Caki2 (cell line): ENCODE measurements at places on chromosomes 1 and 21. TPM values are rescaled to one million over a fixed set of nuclear protein-coding genes. Genes with fewer than 3 reads are reported as not detected.

DNA sequence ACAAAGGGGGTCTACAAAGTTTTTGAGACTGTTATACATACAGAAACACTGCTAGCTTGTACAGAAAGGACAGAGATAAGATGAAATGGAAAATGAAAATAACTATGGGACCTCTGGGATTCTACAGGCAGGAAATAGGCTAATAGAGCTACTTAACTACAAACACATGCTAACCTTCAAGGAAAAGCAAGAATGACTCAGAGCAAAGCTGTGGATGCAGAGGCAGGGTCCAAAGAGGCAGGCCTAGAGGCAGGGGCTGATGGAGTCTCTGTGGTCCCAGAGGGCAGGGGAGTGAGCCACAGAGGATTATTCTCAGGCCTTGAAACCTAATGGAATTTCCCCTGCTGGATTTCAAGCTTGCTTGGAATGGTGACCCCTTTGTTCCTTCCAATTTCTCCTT is 18.7 kb upstream of the GOLT1A start:
- DNase-seq = no peak

DNA sequence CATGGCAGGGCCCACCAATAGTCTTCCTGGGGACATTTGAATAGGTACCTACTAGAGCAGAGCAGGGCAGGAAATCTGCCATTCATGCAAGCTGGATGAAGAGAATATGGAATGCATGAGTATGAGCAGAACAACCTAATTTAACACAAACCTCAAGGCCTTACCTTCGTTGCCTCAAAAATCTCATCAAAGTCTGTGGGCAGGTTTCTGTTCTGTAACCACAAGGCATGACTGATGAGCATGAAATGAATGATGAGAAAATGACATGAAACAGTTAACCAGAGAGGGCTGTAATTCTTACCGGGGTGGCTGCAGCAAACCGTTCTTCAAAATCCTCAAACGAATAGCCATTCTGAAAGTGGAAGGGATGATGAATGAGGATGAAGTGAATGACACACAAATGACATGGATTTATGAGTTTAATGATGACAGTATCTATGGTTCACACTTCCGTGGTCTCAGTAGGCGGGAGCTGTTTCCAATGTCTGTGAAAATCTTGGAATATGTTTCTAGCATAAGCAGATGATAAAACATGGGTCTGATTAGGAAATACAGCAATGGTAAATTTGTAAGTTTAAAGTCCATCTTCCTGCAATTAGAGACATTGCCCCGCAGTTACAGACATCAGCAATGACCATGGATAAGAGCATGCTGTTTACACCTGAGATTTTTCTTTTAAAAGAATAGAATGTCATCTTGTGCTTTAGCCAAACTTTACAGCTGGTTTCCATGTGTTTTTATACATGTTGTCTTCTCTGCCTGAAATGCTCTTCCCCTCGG is 67.6 kb upstream of the C8B start:
- DNase-seq = no peak

- no peak for DNase-seq
Measured at GRCh38 chr1:55448261-55448660, 233.1 kb upstream of the USP24 start.

Gene BGLAP
- total RNA-seq = not detected in 2 replicates
